ENCODE measurements at places on chromosomes 7 and 10.

DNA sequence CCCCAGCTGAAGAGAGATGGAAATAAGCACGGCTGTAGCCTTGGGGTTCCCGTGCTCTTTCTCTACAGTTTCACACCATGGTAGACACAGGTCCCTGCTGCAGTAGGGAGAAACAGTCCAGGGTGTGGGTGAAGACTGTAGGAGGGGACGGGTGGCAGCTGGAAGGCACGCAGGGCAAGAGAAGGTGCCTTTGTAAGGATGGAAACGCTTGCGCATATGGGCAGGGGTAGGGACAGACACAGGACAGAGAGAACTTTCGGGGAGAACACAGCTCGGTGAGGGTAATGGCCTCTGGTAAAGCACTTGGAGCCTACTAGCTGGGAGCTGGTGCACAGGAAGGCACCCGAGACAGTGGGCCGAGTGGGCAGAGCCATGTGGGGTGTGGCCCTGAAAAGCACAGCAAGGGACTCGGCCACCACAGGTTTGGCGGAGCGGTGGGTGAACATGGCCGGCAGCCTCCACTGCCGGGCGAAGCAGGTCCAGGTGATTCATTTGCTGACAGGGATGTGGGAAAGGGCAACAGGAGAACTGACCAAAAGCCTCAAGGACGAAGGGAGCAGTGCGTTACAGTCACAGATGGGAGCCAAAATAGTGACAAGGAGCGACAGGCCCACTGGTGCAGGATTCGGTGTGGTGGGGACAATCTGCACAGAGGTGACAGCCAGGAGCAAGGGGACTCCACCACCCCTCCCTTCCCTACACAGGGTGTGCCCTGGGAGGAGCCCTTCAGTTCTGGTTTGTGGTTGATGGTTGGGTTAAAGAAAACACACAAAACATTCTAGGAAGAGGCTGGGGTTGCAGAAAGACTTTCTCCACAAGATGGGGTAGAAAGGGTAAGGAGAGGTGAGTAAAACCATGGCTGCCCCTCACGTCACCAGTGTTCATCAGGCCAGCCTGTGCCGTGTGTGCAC lies 97.1 kb downstream of the VOPP1 start:
- DNase-seq, result no peak

DNA sequence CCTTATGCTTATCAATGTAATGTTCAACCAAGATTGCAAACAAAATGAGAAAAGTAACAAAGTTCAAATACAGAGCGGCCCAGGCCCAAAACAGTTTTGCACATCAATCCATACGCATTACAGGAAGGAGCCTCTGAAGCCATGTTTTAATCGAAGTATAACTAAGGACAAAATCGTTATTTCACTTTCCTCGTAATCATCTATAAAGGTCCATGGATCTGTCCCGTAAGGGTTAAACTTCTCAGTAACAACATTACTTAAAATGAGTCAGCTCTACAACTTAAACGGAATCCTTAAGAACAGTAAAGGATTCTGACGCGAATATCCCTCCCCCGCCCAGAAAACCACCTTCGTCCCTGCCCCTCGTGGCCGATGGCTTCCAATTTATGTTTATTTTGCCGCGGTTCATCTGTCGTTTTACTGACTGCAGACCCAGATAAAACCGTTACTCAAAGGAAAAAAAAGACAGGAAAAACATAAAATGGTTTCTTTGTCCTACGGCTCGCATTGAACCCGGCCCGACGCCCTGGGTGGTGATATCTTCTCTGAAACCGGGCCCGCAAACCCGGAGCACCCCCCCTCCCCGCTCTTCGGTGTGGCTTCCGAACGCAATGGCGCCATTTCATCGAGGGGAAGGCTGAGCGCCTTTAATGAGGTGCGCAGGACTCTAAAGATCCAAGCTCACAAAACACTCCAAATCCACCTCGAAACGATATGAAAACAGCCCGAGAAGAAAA lies 1.1 kb downstream of the HNRNPA2B1 start:
- DNase-seq, result no peak

GRCh38 chr10:99235658-99236626 lies at the start of gene HPSE2:
TSS of gene HPSE2 (minus strand) at chr10:99235852.
- no peak for DNase-seq

DNA sequence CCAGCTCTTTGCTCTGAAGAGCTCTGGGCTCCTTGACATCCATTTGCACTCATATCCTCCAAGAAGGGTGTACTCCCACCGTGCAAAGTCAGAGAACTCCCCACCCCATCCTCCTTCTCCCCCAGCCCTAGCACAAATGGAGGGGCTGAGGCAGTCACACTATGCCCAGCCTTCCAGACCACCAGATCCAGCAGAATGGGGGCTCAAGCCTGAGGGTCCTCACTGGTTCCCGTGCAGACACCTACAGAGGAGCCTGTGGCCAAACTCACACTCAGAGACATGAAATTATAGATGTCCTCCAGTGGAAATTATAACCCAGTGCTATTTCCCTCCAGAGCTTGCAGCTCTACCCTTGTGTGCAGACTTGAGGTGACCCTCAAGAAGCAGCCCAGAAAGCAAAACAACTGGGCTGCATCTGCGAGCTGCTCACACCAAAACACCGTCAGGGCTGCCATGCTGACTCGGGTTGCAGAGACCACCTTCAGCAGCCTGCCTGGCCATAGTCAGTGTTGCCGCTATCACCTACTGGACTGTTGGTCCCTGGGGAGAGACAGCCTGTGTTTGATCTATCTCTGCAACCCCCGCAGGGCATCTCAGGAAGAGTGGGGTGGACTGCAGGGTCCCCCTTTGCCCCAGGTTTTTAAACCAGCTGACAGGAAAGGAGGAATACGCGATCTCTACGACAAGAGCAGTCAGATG lies 7.4 kb downstream of the ZNF488 start:
- DNase-seq, result no peak

DNA sequence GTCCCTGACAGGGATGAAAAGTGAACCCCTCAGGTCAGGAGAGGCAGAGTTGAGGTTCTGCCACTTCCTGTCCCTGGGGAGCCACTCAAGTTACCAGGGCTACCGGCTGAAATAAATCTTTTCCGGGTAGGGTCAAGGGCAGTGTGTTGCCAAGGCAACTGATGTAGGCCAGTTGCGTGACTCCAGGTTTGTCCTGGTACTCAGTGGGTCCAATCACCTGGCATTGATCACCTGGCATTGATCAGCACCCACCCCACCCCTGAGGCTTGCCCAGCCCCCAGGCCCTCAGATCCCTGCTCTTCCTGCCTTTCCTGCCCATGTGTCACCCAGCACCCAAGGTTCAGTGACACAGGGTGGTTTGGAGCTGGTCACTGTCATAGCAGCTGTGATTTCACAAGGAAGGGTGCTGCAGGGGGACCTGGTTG lies 5.9 kb downstream of the SAP25 start:
- DNase-seq, result no peak

- no peak for DNase-seq
These were observed 41.3 kb downstream of the RBM33 start for GRCh38 chr7:155685791-155686160.

GRCh38 chr10:9944690-9945089 lies 1073.0 kb upstream of the CELF2 start:
- no peak for DNase-seq

DNA sequence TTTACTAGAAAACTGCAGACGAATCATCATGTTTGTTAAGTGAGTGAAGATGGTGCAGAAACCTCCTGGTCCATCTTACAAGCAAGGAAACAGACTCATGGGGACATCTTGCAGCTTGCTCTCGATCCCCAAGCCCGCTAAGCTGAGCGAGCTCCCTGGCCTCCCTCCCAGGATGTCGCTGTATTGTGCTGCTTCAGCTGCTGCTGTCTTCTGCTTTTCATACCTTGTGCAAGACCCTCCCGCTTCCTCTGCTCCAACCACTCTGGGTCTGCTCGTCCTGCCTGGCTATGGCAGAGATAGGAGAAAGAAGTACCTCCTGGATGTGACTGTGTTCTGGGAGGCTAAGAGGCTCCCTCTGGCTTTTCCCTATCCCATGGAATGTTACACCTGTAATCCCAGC lies 285.2 kb upstream of the FZD8 start:
- no peak for DNase-seq

DNA sequence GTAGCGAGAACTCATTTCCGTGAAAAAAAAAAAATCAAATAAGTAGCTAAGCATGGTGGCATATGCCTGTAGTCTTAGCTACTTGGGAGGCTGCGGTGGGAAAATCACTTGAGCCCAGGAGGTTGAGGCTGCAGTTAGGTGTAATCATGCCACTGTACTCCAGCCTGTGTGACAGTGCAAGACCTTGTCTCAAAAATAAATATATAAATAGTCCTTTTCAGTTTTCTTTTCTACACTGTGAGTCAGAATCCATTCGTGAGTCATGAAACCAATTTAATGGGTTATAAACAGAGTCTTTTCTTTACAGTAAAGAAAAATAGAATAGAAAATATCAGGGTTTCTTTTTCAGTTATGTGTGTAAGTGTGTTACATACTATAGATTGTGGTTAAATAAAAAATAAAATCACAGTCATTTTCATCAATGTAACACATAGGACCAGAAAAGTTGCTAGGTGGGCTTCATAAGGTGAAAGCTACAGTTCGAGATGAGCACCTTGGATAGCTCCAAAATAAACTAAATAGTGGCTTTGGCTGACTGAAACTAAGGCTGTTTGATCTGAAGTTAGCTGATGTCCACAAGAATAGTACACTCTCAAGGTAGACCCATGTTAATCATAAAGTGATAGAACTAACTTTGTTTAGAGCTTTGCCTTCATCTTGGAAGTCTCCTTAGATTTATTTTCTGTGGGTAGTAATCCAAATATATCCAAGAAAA lies 781.1 kb downstream of the GATA3 start:
- DNase-seq, result no peak

DNA sequence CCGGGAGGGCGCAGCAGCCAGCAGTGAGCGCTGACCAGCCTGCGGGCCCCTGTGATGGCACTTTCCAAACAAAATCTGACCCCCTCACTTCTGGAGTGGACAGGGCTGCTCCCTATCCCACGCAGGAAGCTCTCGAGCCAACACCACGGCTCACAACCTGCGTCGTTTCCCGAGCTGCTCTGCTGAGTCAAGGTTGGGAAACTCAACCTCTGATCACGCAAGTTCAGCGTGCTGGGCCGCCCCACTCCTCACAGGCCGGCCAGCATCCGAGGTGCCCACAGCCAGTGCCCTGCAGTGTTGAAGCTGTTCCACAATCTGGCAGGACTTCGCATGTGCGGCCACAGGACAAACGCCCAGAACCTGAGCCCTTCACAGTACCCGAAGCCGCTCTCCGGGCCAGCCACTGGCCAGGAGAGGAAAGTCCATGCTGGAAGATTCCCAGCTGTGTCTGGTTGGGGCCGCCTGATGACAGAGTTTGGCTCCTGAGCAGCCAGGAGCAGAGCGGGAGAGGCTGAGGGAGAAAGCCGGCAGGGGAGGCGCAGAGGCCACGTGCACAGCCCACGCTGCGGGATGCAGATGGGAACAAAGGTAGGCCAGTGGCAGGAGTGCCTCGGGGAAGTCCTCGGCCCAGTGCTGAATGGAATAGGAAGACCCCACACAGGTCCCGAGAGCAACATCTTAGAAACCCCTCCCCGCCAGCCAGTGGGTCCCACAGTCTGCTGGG lies 263.3 kb upstream of the TCERG1L start:
- no peak for DNase-seq

GRCh38 chr10:62048919-62049623 lies 147.6 kb downstream of the ARID5B start:
- no peak for DNase-seq

DNA sequence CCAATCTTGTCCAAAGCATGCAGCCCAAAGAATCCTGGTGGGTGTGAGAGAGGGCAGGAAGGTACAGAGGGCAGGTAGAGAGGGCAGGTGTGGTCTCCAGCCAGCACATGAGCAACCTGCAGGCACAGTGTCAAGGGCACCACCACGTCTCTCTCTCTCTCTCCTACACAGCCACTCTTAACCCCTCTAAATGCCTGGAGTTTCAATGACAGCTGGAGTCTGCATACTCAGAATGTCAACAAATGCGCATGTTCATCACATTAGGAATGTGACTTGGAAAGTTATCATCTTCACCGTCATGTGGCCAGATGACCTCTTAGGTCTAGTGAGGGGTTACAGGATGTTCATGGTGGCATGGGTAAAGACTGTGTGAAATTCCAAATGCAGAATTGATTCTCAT lies 456.8 kb downstream of the SORCS1 start:
- DNase-seq, result no peak

GRCh38 chr10:44243851-44244510 lies 140.9 kb downstream of the CXCL12 start:
- DNase-seq, result no peak

- no peak for DNase-seq
These were observed 6.7 kb upstream of the SMNDC1 start for GRCh38 chr10:110311357-110311949.

DNA sequence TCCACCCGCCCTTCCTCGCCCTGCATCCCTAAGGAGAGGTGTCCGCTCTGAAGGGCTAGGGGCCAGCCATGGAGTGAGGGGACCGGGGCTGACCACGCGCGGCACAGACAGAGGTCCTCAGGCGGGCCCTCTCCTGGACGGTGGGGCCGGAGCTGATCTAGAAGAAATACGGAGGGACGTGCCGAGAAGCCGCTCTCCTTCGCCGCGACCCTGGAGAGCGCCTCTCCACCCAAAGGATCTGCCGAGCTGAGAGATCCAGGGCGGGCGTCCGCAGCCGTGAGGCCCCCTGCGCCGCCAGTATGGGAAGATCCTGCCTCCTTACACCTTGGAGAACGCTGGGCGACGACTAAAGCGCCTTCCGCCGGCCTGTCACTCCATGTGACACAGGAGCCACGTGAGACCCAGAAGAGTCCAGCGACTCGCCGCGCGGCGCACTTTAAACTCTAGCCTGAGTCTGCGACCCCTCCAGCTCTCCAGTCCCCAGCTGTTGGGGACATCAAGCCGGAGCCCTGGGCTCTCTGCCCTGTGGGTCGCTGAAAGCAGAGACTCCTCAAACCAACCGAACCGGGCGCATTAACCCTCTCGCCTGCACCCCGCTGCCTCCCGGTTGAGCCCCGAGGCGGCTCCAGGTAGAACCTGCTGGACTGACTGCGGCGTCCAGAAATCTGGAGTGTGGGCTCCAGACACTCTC lies 1.5 kb upstream of the SFMBT2 start:
- no peak for DNase-seq

DNA sequence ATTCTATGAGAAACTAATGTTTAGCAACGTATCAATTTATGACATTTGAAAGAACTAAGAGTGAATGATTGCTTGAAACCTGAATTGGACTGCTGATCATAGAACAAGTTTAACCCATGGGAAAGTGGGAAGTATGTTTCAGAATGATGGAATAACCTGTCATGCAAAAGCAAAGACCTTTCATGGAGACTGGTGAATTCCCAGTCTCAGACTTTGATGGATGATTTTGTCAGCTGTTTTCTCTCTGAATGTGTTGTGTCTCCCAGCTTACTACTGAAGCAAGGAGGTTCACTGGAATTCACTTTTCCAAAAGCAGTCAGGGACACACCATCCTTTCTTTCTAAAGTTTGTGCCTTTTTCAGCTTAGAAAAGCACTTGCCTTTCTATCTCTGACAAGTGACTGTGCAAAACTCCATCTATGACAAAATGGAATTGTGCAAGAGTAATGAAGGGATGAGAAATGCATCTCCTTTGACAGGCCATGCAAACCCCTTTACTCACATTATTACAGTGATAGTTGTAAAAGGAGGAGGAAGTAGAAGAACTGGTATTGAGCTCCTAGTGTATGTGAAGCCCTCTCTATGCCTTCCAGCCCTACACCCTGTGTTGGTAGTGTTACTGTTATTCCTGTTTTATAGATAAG lies 176.1 kb downstream of the PRKG1 start:
- DNase-seq, result no peak

- no peak for DNase-seq
These were observed 39.9 kb downstream of the RBM17 start for GRCh38 chr10:6128591-6129251.

- no peak for DNase-seq
These were observed 50.5 kb downstream of the YKT6 start for GRCh38 chr7:44251269-44251668.

GRCh38 chr10:110794808-110795207 lies 76.9 kb upstream of the PDCD4 start:
- no peak for DNase-seq
